ENCODE measurements at places on chromosomes 13 and 19.

- no peak for ATAC-seq
Measured at GRCh38 chr19:47631681-47632446, 22.9 kb downstream of the BICRA start.

GRCh38 chr19:37999309-38000213 is 92.6 kb downstream of the SIPA1L3 start:
- peak; percentile 65 for ATAC-seq

DNA sequence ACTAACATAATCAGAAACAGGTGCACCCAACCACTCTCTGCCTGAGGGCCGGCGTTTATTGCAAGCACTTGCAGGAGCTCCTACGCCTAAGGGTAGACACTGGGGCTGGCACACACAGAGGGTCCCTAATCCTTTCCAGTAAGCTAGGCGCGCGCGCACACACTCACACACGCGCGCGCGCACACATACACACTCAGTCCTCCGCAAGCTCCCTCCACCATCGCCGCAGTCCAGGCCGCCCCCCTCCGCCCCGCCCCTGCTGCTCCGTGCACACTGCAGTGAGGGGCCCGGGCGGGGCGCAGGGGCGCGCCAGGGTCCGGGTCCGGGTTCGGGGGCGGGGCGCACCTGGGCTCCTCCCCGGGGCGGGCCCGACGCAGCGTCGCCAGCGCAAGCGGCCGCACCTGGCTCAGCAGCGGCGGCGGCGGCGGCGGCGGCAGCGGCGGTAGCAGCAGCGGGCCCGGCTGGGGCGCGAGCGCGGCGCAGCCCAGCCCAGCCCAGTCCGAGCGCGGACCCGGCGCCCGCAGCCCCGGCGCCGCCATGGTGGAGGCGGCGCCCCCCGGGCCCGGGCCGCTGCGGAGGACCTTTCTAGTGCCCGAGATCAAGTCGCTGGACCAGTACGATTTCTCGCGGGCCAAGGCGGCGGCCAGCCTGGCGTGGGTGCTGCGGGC is at the start of gene CAMSAP3:
Gene CAMSAP3, plus strand, starts transcription at position 398 of the 668 bp plus-strand sequence. Its CDS starts 140 bp downstream, at position 538.
- ATAC-seq, result peak; percentile 87

GRCh38 chr19:39052243-39052746 is 19.9 kb upstream of the FBXO27 start:
- peak; percentile 98 for ATAC-seq

- peak; percentile 87 for ATAC-seq
Measured at GRCh38 chr19:19034204-19034624, 811 bp downstream of the ARMC6 start.

- ATAC-seq, result peak; percentile 68
Measured at GRCh38 chr13:30256713-30257467, 50.5 kb downstream of the KATNAL1 start.

GRCh38 chr19:37943480-37943879 is 36.5 kb downstream of the SIPA1L3 start:
- ATAC-seq, result no peak

DNA sequence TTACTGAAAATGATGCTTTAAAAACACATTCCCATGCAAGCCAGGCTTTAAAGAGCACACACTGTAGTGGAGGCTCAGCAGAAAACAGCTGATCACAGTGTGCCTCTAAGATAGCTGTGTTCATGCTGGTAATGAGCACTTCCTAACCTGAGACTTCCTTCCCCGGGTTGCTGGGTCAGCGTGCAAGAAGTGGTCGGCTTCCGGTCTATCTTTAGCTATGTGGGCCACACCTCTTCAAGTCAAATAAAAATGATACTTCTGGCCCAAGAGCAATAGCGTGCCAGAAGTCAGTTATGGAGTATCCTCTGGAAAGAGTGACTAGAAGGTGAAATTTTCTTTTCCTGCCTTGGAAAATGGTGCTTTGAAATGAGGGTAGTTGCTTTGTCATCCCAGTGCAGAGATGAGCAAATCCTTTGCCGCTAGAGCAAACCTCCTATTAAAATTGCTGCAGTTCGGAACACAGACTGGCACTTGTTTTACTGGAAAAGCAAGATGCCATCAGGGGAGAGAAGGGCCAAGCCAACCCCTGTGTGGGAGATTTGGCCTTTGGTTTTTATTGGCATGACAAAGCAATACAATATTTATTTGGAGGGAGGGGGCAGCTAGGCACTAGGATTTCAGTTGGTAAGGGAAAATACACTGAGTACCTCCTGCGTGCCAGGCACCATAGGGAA is 64.2 kb downstream of the ARHGAP35 start:
- ATAC-seq, result no peak

DNA sequence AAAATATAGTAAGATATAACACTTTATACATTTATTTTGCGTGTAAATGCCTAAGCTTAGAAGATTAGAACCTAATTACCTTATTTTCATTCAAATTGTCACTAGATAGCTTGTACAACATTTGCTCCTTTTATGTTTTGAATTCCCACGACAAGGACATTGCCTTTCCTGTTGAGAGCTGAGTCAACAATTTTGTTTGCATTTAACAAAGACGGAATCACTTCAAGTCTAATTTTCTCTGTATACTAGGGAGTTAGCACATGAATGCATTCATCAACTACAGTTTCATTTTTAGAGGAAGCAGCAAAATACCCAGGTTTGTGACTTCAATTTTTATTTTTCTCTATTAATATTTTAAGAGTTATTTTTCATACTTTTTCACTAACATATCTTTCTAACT is 48.7 kb upstream of the PCCA start:
- ATAC-seq, result no peak

- ATAC-seq, result no peak
Measured at GRCh38 chr19:49133621-49134454, 14.5 kb downstream of the PPFIA3 start.

- no peak for ATAC-seq
Measured at GRCh38 chr13:45751885-45752284, 49.8 kb downstream of the CBY2 start.

DNA sequence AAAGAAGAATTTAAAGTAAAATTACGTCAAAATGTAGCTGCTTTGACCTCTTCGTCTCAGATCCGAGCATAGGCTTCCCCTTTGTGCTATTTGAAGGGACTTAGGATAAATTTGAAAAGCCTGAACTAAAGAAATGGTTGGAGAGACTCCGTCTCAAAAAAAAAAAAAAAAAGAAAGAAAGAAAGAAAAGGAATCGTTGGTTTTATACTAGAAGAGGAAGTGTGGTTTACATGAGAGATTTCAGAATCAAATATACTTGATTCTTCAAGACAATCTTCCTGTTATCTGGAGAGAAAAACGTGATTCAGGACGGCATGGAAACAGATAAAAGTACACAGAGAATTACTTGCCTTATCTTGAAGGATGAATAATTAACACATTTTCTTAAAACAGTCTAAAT is 474 bp upstream of the ZNF780B start:
- no peak for ATAC-seq

DNA sequence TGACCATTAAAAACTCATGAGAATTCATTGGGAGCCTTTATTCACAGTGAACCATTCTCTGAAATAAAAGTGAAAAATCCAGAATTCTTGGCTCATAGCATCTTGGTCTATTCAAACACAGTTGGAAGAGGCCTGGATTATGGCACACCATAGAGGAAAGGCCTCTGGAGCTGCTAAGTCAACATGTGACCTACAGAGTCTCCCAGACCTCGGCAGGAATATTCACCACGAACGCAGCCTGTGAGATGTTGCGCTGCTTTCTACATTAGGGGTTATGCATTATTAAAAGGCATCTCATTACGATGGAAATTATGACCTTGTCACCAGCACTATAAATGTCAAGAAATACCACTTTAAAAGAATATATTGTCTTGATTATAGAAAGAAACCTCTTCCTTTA is 132.6 kb downstream of the EFNB2 start:
- ATAC-seq, result no peak

DNA sequence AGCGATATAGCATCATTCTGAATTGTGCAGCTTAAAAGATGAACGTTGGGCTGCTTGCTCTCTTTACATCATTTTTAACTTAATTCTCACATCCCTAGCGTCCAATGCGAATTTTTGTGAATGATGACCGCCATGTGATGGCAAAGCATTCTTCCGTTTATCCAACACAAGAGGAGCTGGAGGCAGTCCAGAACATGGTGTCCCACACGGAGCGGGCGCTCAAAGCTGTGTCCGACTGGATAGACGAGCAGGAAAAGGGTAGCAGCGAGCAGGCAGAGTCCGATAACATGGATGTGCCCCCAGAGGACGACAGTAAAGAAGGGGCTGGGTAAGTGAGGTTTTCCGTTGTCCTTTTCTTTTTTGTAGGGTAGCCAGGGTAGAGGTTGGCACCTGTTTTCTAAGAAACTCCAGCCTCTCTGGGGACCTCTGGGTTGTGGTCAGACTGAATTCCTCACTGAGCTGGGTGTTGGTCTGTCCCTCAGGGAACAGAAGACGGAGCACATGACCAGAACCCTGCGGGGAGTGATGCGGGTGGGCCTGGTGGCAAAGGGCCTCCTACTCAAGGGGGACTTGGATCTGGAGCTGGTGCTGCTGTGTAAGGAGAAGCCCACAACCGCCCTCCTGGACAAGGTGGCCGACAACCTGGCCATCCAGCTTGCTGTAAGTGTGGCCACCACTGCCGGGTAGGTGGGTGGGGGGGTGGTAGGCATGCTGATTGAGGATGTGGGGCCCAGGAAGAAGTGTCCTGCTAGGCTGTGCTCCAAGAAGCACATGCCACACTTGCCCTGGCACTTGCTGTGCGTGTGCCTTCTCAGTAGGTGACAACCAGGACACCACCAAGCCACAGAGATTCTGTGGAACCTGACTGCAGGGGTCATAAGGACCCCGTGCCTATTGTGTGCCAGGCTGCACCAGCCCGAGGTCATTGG is 17.0 kb downstream of the ILF3 start:
- no peak for ATAC-seq

DNA sequence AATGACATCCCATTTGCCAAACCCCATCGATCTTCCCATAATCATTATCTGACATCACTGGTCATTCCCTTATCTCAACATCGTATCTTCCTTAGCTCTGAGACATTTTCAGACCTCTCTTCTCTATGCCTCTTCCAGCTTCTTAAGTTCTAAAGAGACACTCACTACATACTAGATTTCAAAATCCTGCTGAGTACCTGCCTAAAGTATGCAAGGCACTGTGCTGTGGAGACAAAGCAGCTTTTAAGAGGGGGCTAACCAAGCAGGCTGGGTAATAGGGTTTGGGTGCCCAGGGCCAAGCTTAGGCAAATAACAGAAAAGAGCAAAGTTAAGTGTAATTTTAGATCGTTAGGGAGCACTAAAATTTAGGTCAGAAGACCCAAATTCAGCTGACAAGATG is 3.4 kb upstream of the POMP start:
- peak; percentile 46 for ATAC-seq

DNA sequence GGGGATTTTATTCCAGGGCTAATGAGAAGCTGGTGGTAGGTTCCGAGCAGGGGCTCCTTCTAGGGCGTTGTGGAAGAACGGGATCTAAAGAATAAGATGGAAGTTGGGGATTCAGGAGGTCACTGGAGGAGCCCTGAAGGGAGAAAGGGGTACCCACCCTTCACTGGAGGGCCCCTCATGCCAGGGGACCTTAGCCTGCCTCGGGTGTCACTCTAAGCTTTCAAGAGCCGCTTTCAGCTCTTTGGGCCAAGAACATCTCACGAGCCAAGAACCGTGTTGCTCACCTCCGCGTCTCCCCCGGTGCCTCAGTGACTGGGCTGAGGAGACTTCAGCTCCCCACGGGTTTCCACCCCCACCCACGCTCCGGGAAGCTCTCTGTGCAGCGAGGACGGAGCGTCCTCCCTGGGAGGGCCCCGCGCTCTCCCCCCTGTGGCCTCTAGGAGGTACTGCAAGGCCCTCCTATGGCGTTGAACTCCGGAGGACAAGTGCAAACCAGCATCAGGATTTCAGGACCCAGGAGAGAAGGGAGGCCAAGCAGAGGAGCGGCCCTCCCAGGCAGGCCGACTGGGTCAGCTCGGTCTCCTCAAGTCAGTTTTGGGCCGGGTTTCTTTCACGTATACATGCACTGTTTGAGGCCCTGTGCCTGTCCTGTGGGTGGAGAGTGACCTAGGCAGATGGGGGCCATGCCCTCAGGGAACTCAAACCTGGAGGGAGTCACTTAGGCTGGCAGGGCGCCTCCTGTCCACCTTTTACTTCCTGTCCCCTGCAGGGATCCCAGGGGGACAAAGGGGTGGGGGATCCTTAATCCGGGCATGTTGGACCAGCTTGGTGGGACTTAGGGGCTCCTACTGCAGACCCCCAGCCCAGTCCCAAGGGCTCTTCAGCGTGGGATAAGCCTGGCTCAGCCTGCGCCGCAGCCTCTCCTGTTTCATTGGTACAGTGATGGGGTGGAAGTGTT is 5.1 kb upstream of the KRTDAP start:
- peak; percentile 96 for ATAC-seq

GRCh38 chr13:59474696-59475095 is 689.0 kb downstream of the DIAPH3 start:
- ATAC-seq, result no peak

DNA sequence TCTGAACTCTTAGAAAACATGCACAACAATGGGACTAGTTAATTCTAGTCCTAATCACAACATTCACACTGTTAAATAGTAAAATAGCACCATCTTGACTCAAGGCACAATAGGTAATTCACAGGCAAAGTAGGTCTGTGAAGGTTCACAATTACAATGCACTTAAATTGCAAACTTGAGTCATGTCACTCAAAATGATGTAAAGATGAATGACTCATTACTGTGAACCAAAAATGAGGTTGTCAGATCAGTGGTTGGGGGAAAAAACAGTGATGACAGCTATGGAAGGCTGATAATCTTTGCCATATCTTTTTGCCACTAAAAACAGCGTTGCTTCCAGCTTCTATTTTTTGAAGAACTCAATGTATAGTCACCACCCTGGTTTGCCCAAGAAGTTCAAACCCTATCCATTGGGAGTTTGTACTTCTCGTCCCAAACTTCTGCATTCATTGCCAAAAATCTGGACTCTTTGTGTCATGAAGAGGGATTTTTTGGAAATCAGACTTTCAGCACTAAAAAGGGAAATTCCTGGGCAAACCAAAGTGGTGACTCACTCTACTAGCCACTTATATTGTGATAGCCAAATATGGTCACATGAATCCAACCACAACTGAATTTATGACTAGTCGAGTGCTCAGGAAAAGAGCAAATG is 200.9 kb upstream of the TMTC4 start:
- ATAC-seq, result peak; percentile 90

DNA sequence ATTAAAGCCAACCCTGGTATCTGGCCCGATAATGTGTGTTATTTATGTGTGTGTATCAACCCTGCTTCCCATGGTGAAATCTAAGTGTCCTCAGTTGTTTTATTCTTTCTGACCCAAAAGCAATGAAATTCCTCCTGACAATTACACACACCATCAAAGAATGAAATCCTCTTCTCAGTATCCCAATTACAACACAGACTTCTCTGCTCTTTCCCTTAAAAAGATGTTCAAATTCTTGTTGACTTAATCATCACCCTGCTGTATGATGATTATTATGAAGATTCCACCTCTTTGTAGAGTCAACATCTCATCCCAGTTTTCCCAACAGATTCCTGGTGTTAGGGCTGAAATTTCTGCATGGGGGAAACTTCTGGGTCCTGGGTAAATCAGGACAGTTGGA is 8.9 kb upstream of the TRPC4 start:
- no peak for ATAC-seq

GRCh38 chr13:85799097-85799582 is at the start of gene SLITRK6:
SLITRK6 (minus strand) TSS chr13:85799419; CDS start chr13:85796508, 2,911 bp downstream.
- peak; percentile 100 for ATAC-seq

DNA sequence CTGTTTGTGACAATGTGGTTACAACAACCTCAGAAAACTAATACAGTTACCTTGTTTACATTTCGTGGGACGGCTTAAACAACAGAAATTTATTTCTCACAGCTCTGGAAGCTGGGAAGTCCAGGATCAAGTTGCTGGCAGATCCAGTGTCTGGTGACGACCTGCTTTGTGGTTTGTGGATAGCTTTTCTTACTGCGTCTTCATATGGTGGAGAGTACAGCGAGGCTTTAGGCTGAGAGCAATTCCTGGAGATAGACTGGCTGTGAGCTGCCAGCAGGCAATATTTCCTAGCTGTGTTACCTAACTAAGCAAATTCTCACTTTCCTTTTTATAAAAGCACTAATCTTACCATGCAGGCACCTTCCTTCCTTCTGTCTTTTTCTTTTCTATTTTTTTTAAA is 1203.5 kb upstream of the PRR20A start:
- ATAC-seq, result no peak
